Activated T-cell treated with anti-CD3 and anti-CD28 coated beads, Interleukin-2, amount 50 U/mL, for 72 hours (primary cell): ENCODE measurements at places on chromosomes 4 and X. TPM values are rescaled to one million over a fixed set of nuclear protein-coding genes. Genes with fewer than 3 reads are reported as not detected.

Gene SPACA5
- not detected for total RNA-seq

Gene RTL5
- total RNA-seq = 0.74 TPM

Gene MAGEE2
- total RNA-seq = not detected

Gene MSX1
- total RNA-seq = not detected

Gene NAP1L2
- 1.9 TPM for total RNA-seq

Gene CRLF2
- total RNA-seq = 1.4 TPM

Gene ARX
- total RNA-seq = not detected

Gene FAM9C
- total RNA-seq = not detected

Gene GPR50
- not detected for total RNA-seq

Gene HPGD
- total RNA-seq = 5.2 TPM

Gene HDX
- total RNA-seq = 3.0 TPM

Gene FAM149A
- 0.51 TPM for total RNA-seq

Gene PAK3
- total RNA-seq = 1.8 TPM

Gene ASB12
- 0.31 TPM for total RNA-seq

Gene TKTL1
- total RNA-seq = 0.74 TPM

Gene GLRA3
- not detected for total RNA-seq

Gene RTL9
- 0.14 TPM for total RNA-seq

Gene RNF212
- 2.3 TPM for total RNA-seq

Gene FHIP1A
- 0.22 TPM for total RNA-seq

Gene PCSK1N
- total RNA-seq = 2.8 TPM
